Activated T-helper 1 cell treated with anti-CD3 and anti-CD28 coated beads, Interleukin-12 subunit alpha, Interleukin-12 subunit beta, Interleukin-2, Interleukin-4 antibody, amounts not matched to agents 30 ng/mL and 10 ng/mL and 1 ng/mL, durations not matched to agents 14 hours and 24 hours and 36 hours (primary cell): ENCODE measurements at places on chromosomes 11 and 22.

DNA sequence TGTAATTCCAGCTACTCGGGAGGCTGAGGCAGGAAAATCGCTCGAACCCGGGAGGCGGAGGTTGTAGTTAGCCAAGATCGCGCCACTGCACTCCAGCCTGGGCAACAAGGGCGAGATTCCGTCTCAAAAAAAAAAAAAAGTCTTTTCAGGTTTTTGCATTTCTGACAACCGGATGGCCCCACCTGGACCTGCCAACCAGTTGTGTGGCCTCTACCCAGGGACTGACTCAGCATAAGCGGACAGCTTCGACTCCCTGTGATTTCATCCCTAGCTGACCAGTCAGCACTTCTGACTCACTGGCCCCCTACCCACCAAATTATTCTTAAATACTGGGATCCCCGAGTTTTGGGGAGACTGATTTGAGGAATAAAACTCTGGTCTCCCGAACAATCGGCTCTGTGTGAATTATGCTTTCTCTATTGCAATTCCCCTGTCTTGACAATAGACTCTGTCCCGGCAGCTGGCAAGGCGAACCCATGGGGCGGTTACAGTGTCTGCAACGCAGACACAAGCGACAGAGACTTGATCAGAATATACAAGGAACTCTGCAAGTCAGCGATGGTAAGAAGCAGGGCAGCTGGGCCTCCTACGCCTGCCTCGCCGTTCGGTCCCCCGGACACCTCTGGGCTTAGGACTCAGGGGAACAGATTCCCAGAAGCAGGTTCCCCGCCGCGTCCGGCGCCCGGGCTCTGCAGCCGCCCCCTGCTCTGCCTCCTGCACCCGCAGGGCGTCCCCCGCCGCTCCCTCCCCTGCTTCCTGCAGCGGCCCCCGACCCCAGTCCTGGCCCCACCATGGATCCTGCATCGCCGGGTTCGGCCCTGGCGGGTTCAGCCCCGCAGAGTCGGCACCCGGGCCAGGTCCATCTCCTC, 741 bp upstream of the TALDO1 start:
- peak; percentile 12 for DNase-seq

DNA sequence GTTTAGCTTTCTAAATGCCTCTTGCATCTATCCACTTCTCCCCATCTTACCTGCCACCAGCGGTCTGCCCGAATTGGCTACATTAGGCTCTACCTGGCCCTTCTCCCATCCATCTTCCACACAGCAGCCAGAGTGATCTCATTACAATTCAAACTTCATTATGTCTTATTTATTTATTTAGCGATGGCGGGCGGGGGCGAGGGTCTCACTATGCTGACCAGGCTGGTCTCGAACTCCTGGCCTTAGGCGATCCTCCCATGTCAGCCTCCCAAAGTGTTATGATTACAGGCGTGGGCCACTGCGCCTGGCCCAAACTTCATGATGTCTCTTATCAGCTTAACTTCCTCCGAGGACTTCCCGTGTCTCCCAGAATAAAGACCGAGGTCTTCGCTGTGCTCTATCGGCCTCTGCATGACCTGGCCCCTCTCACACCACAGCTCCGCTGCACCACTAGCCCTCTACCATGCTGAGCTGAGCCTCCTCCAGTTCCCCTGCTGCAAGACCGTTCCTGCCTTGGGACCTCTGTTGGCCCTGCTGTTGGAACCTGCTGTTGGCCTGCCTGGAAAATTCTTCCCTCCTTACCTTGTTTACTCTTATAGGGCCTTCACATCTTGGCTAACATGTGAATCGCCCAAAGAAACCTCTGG, 870 bp upstream of the CTTN start:
- no peak for DNase-seq

DNA sequence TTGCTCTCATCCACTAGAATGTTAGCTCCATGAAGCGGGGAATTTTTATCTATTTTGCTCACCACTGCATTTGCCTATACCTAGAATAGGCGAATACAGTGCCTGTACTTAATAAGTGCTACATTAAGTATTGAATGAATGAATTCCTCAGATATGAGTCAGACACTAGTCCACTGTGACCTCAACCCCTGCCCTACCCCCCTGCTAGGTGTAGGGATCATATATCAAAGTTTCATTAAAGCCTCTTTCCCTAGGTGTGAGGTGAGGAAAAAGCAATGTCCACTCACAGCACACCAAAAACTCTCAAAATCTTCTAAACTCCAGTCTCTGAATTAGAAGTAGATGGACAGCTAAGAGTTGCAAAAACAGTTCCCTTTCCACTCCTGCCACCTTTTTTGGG, 9.8 kb upstream of the PSMA1 start:
- DNase-seq = no peak

- DNase-seq = no peak
Observed at GRCh38 chr22:47654922-47655491, 892.6 kb downstream of the TBC1D22A start.

DNA sequence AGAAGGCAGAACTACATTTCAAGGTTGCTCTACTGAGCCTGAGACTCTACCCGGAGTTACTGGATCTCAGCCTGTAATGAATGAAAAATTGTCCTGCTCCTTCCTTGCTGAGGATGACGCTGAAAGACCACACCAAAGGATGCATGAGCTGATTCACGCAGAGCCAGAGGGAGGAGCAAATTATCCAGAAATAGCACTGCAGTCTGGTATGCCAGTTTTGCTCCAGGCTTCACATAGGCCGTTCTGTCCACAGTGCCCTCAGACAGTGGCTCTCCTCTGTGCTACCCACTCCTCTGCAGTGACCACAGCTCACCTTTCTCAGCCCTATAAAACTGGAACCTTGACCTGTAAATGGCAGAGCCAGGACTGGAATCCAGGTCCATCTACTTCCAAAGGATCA, 79.3 kb upstream of the GALNT18 start:
- no peak for DNase-seq

DNA sequence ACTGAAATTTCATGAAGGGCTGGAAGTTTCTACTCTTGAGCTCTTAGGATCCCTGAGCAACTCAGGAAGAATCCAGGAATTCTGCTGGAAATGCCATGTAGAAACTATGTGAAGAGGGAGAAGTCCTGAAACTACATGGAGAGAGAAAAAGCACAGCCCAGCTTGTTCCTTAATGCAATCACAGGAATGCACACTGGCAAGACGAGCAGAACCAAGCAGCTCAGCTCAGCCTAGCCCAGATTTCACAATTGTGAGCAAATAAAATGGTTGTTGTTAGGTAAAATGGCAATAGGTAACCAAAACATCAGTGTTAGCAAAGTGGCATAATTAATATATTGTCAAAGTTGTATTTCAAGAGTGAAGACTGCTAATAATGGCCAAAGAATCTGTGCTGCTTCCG, 28.1 kb downstream of the ZNF214 start:
- DNase-seq = no peak

- no peak for DNase-seq
Observed at GRCh38 chr11:16572945-16573344, 165.5 kb upstream of the C11orf58 start.

DNA sequence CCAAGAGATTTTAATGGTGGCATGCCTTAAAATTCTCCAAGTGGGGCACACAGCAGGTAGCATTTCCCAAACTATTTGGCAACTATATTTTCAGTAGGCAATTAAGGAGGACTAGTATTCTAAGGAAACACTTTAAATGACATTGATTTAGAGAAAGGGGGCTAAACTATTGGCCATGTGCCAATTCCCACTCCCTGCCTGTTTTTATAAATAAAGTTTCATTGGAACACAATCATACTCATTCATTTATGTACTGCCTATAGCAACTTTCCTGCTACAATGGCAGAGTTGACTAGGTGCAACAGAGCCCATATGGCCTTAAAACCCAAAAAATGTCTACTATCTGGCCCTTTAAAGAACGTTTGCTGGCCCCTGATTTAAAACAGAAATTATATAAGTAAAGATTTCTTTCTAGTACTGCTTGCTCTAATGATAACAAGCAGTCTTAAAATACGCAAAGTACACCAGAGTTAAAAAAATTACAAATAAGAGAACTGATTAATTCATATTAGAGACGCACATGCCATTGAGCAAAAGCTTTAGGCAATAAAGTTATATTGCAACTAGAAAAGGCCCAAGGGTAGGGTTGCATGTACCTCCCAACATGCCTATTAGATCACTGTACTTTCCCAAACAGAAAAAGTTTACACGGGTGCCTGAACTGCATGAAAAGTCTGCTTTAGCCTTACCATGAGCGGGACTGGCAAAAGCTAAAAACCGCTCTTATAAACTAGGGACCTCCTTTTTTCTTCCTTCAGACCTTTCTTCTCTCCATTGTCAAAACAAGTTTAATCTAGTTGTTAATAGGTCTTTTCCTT, 14.2 kb downstream of the E2F8 start:
- DNase-seq = no peak

GRCh38 chr22:45914309-45914708, 62.7 kb downstream of the WNT7B start:
- DNase-seq = no peak
